ENCODE measurements at places on chromosomes 13 and 19. TPM values are rescaled to one million over a fixed set of nuclear protein-coding genes. Genes with fewer than 3 reads are reported as not detected.

Gene CCDC159
- total RNA-seq = 11.6 TPM

GRCh38 chr19:35776102-35776788, 881 bp downstream of the ARHGAP33 start:
- no peaks in the 10 kb centered on the region for H3K27me3 ChIP-seq
- H3K27ac ChIP-seq = no peak overlapping the region
- H3K4me1 ChIP-seq = no peaks in the 10 kb centered on the region
- peak overlapping the region; percentile 72 for H3K4me3 ChIP-seq
- no peaks in the 10 kb centered on the region for H3K36me3 ChIP-seq

- DNase-seq = no peak
- no peak overlapping the region for H3K27ac ChIP-seq
- no peaks in the 10 kb centered on the region for H3K36me3 ChIP-seq
- no peaks in the 10 kb centered on the region for H3K27me3 ChIP-seq
- no peaks in the 10 kb centered on the region for H3K4me1 ChIP-seq
- H3K4me3 ChIP-seq = no peak overlapping the region
These were observed 125.0 kb downstream of the URI1 start for GRCh38 chr19:30066781-30067759.

DNA sequence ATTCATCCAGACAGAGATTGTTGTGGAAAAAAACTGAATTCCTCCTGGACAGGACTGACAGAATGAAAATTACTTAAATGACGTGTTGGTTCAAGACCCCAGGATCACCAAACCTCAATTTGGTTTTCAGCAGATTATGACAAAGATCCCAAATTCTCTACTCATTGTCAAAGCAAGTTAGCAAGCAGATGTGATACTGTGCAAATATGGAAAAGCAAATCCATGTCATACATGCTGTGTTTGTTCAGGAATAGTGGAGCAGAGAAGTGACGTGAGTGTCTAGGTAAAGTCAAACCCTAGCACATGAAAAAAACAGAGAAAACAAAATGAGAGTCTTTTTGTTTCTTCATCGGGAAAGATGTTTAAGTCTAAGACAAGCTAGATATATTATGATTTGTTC, 169.2 kb upstream of the NBEA start:
- no peaks in the 10 kb centered on the region for H3K4me1 ChIP-seq
- H3K36me3 ChIP-seq = no peaks in the 10 kb centered on the region
- DNase-seq = no peak

Gene LYPD3
- total RNA-seq = not detected

Gene SIGLEC8
- total RNA-seq = not detected

- peaks cover 47% of the 10 kb centered on the region for H3K27me3 ChIP-seq
- DNase-seq = peak; percentile 66
- H3K4me3 ChIP-seq = peak overlapping the region; percentile 46
- no peaks in the 10 kb centered on the region for H3K4me1 ChIP-seq
- H3K27ac ChIP-seq = no peak overlapping the region
These were observed 2.5 kb downstream of the KLK10 start for GRCh38 chr19:51016798-51017683.

Gene C19orf67
- total RNA-seq = not detected

DNA sequence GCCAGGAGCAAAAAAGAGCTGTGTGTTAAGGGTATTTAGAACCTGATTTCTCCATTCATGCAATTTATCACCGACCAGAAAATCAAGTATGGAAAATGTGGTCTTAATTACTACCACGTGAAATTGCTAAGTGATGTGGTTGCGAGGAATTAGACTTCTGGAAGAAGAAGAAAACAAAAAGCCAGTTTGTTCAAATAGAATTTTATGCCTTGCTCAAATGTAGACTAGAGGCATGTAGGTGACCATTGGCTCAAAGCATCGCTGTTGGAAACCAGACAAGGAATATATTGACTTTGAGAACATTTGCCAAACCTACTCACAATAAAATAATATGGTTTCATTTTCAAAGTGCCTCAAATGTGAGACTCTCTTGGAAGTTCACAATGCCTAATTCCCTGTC, 57.3 kb upstream of the LRCH1 start:
- H3K4me1 ChIP-seq = peaks cover 9% of the 10 kb centered on the region
- H3K27ac ChIP-seq = no peak overlapping the region
- H3K27me3 ChIP-seq = no peaks in the 10 kb centered on the region
- peak overlapping the region; percentile 21 for H3K4me3 ChIP-seq
- peak; percentile 34 for DNase-seq
- no peaks in the 10 kb centered on the region for H3K36me3 ChIP-seq

DNA sequence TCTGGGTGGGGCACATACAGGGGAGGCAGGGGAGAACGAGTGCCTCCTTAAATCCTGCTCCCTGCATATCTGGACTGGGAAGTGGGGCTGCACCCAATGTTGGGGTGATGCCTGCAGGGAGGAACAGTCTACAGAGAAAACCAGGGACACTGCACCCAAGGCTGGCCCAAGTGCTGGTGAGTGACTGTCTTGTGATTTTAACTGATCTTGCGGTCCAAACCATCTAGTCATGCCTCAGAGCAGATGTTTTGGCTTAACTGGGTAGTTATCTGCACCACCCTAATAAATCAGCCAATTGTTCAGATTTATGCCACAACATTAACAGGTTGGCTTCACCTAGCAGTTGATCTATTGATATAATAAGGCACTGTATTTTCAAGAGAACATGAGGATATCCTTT, 219.2 kb upstream of the IRS2 start:
- H3K4me3 ChIP-seq = no peak overlapping the region
- no peak overlapping the region for H3K27ac ChIP-seq
- H3K36me3 ChIP-seq = no peaks in the 10 kb centered on the region
- no peaks in the 10 kb centered on the region for H3K27me3 ChIP-seq

Gene KLC3
- not detected for total RNA-seq

- H3K27ac ChIP-seq = no peak overlapping the region
- H3K27me3 ChIP-seq = no peaks in the 10 kb centered on the region
- no peaks in the 10 kb centered on the region for H3K4me1 ChIP-seq
- DNase-seq = no peak
These were observed 83.6 kb downstream of the ZNF486 start for GRCh38 chr19:20250627-20251026.

Gene PODNL1
- total RNA-seq = 9.2 TPM

DNA sequence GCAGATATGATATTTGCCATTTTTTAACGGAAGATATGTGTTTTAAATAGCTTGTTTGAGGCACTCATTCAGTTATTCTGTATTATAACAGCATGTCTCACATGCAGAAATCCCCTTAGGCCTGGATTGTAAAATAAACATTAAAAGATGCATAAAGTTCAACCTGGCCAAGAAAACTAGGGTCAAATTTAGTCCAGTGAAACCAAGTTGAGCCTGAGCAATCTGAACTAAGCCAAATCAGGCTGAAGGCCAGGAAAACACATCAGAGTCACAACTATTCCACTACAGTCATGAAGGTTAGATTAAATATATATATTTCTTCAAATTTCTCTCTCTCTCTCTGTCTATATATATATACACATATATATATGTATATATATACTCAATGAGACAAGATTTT, 504.8 kb downstream of the SLITRK1 start:
- H3K27me3 ChIP-seq = no peaks in the 10 kb centered on the region
- H3K4me3 ChIP-seq = no peak overlapping the region
- no peaks in the 10 kb centered on the region for H3K36me3 ChIP-seq
- H3K27ac ChIP-seq = no peak overlapping the region

Gene CLEC4M
- total RNA-seq = not detected

- H3K27me3 ChIP-seq = no peaks in the 10 kb centered on the region
- no peak overlapping the region for H3K4me3 ChIP-seq
- no peaks in the 10 kb centered on the region for H3K36me3 ChIP-seq
These were observed 50.9 kb upstream of the TPM4 start for GRCh38 chr19:16025108-16026101.

Gene FFAR2
- total RNA-seq = not detected

DNA sequence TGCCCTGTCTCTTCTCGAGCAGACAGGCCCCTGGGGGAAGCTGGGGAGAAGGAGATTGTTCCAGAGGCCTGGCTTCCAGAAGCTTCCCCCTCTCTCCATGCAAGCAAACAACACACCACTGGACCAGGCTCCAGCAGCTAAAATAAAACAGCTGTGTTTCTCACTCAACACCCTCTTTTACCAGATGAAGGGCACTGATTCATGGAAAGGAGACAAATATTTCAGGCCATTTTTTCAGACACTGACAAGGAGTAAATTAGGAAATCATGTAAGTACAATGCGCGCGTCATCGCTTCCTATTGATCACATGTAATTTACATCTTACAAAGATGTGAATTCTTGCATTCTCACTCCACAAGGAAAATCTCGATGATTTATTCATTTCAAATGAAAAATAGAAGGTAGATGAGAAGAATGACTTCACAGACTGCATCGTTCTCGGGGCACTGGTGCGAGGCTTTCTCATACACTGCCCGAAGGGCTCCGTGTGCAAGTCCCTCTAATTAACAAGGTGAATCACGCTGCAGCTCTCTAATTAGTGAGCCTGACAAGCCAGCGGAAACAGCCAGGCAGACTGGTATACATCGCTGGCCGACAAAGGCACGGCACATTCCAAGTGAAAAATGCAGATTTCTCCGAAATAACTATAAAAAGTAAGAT, 153.6 kb downstream of the KCTD15 start:
- H3K4me3 ChIP-seq = no peak overlapping the region
- no peaks in the 10 kb centered on the region for H3K4me1 ChIP-seq
- peak; percentile 34 for DNase-seq
- no peak overlapping the region for H3K27ac ChIP-seq

DNA sequence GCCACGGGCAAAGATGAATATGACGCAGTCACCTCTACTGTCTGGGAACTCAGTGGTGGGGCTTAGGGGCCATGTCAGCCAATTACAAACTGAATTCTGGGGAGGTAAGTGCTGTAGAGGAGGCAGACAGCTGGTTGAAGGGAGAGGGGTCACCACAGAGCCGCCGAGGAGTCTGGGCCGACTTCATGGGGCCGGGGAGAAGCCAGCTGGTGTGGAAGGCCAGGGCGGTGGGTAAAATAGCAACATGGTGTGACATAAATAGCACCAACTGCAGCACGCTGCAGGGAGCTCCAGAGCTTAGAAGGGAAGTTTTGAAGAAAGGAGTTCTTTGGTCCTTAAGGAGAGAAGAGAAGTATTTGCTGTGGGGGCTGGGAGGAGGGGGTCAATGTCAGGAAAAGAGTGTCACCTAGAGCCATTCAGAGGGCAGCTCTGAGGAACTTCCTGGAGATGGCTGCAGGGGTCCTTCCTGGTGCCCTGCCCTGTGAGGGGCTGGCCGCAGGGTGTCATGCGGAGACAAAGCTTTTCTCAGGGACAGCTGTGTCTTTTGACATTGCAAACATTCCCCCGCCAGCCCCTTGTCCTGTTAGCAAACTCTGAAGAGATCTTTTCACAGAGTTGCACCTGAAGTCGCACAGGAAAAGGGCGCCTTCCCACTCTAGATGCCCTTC, 6.4 kb downstream of the METTL21C start:
- H3K36me3 ChIP-seq = no peaks in the 10 kb centered on the region
- no peak for DNase-seq
- peaks cover 6% of the 10 kb centered on the region for H3K27me3 ChIP-seq

All from GM23248 (cell line).